ENCODE measurements at places on chromosomes 12 and 14. TPM values are rescaled to one million over a fixed set of nuclear protein-coding genes. Genes with fewer than 3 reads are reported as not detected.
A peak's percentile ranks its signal among the peaks of the same experiment; 100 is the strongest.

DNA sequence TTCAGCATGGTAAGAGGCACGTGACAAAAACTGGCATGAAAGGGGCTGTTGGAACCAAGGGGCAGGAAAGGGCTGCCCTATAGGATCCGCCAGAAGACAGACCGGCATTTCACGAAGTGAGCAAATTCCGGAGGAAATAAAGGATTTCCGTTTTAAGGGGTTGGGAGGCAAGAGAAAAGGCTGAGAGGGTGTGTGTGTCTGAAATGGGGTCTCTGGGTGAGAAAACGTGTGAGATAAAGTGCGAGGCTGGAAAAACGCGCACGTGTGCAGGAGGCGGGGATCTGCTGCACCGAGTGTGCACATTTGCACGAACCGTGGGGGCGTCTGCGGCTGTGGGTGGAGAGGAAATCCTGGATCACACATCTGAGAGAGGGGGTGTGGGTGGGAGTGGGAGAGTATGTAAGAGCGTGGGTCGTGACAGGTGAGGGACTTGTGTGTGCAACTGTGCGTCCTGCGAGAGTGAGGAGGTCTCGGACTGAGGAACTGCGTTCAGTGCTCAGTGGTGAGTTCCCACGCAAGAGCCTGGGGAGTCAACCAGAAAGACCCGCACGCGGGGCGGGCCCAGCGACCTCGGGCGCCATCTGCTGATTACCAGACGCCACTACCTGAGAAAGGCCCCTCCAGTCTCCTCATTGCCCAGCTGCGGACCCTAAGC lies 37.0 kb upstream of the P2RX7 start:
- peak; percentile 72 for DNase-seq

The CLEC2D gene
- total RNA-seq, result 437 TPM

- no peak for DNase-seq
Observed at GRCh38 chr14:102282751-102283465, 22.1 kb downstream of the MOK start.

GRCh38 chr12:70122804-70123203 lies 120.4 kb upstream of the CNOT2 start:
- DNase-seq, result no peak

The HOXC6 gene
- total RNA-seq, result not detected

DNA sequence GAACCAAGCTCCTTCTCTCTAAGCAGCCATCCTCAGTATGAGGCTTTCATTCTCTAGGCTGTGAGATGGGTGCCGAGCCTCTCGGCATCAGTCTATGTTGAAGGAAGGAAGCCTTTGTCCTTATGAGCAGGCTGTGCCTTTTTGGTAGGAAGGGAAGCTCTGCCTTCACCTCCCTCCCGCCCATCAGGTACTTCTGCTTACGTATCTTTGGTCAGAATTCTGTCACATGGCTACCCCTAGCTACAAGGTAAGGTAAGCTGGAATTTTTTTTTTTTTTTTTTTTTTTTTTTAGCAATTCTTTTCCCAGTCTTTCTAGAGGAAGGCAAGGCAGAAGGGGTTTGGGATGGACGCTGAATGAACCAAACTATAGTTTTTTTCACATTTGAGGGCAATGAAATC lies 16.9 kb downstream of the BATF start:
- DNase-seq, result no peak

DNA sequence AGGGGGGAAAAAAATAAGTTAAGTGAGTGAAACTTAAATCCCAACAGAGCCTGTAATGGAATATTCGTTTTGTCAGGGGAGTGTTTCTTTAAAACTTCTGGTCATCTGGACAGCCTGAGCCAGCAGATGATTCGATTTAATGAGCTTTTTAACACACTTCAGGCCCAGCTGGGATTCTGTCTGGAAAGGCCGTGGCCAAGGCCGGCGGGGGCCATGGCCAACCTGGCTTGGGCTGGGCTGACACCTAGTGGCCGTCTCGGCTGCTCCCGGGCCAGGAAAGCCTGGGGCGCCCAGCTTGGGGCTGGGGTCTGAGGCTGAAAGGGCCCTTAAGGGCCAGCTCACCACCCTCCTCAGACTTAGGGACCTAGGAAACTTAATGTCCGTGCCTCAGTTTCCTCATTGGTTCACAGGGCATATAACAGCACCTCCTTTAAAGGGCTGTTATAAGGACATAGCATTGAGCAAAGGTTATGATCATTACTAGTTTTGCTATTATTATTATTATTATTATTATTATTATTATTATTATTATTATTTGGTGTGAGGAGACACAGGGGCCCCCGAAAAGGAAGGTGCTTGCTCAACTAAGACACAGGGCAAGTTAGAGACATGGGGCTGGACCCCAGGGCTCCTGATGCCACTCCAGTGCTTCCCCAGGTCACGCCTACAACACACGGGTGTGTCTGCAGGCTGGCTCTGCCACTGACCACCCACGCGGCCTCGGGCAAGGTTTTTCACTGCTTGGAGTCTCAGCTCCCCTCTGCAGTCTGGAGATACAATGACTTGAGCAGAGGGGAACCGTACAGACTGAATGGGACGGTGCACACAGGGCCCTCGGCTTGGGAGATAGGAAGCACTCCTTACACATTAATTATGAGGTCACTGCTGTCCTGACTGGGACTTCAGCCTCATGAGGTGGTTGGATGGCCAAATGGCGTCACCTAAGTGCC lies 84.0 kb downstream of the SYNE3 start:
- DNase-seq, result no peak

DNA sequence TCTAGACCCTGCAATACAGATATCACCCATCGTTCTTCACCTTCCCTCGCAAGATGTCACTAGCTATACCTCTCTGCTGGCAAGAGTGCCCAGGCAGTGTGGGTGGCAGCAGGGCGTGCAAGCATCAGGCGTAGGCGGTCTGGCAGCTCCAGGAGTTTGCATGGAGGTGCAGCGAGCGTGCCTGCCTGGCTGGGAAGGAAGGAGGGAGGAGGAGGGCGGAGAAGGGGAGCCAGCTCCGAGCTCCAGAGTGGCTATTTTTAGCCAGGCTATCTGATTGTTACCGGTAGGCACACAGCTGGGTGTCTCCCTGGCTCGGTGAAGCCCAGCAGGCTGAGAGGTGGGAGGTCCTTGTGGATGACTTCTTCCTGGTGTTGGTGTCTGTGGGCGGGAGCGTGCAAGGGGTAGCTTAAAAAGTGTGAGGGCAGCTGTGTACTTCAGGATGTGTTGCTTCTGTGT lies 6.2 kb downstream of the FOXJ2 start:
- DNase-seq, result no peak
